ENCODE measurements at places on chromosomes 7 and 10.

- H3K27ac ChIP-seq, result no peak overlapping the region
- H3K27me3 ChIP-seq, result peaks cover under 1% of the 10 kb centered on the region
- H3K4me3 ChIP-seq, result no peak overlapping the region
- H3K4me1 ChIP-seq, result peaks cover 30% of the 10 kb centered on the region
- H3K36me3 ChIP-seq, result peaks cover 38% of the 10 kb centered on the region
Measured at GRCh38 chr10:80421707-80422536, 13.6 kb downstream of the PRXL2A start.

GRCh38 chr10:36581237-36581636 is 544.2 kb upstream of the ANKRD30A start:
- no peaks in the 10 kb centered on the region for H3K27me3 ChIP-seq
- no peak for DNase-seq
- H3K4me1 ChIP-seq, result no peaks in the 10 kb centered on the region

DNA sequence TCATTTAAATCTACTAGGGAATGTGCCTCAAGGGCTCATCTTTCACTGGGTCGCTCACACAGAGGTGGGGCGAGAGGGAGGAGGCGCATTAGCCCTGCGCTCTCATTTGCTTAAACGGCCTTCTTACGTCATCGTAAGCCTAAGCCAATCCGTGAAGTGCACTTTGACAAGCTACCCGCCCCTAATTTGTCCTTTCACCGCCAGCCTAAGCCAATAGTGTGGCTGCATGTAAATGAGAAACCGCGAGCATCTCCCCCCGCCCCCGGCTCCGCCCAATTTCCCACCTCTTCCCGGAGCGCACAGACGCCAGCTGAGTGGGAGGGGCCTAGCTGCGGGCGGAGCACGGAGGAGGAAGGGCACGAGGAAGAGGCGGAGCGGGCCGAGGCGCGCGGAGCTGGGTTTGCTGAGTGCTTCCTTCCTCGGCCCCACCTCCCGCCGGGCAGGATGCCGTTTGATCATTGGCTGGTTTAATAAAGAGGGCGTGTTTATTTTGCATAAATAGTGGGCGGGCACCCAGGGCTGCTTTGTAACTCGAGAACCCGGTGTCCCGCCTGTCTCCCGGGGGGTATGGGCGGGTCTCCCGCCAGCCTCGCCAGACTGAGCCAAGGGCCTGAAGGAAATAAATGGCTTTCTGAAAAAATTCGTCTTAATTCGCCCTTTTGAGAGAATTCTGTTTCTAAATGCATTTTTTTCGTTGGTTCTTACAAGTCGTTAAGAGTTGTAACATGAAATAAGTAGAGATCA is 289.6 kb upstream of the NFE2L3 start:
- peak; percentile 100 for DNase-seq
- H3K27ac ChIP-seq, result no peak overlapping the region
- peak overlapping the region; percentile 32 for H3K4me3 ChIP-seq
- peaks cover 61% of the 10 kb centered on the region for H3K4me1 ChIP-seq
- no peaks in the 10 kb centered on the region for H3K36me3 ChIP-seq

GRCh38 chr10:28785018-28785417 is 107.7 kb downstream of the BAMBI start:
- H3K27me3 ChIP-seq, result peaks cover 26% of the 10 kb centered on the region
- no peaks in the 10 kb centered on the region for H3K36me3 ChIP-seq
- no peak overlapping the region for H3K27ac ChIP-seq
- H3K4me3 ChIP-seq, result no peak overlapping the region

- H3K27ac ChIP-seq, result peak overlapping the region; percentile 99
- no peaks in the 10 kb centered on the region for H3K27me3 ChIP-seq
- H3K4me3 ChIP-seq, result peak overlapping the region; percentile 99
- peaks cover 25% of the 10 kb centered on the region for H3K36me3 ChIP-seq
- no peak for DNase-seq
- peaks cover 37% of the 10 kb centered on the region for H3K4me1 ChIP-seq
Measured at GRCh38 chr10:68330852-68331454, 911 bp upstream of the HNRNPH3 start.

GRCh38 chr7:30169579-30169978 is 34.8 kb downstream of the MTURN start:
- no peaks in the 10 kb centered on the region for H3K36me3 ChIP-seq
- H3K4me3 ChIP-seq, result no peak overlapping the region

DNA sequence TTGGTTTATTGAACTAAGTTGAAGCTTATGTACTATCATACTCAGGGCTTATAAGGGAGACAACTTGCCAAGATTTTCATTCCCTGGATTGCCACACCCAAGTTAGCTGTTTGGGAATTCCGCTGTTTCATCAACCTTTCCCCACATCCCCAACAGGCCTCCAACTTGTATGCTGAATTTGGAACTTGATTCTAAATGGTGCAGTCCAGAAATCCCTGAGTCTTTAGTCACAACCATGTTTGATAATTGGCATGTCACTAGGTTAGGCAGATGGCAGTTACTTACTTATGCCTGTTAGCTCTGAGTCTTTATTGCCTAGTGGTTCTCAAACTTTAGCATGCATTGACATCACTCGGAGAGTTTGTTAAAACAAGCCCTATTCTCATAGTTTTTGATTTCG is 135.4 kb upstream of the PRPS1L1 start:
- H3K27ac ChIP-seq, result no peak overlapping the region
- no peaks in the 10 kb centered on the region for H3K36me3 ChIP-seq
- DNase-seq, result no peak
- no peak overlapping the region for H3K4me3 ChIP-seq
- no peaks in the 10 kb centered on the region for H3K27me3 ChIP-seq
- no peaks in the 10 kb centered on the region for H3K4me1 ChIP-seq

GRCh38 chr10:85008488-85009184 is 680.2 kb downstream of the CCSER2 start:
- no peaks in the 10 kb centered on the region for H3K27me3 ChIP-seq
- H3K4me1 ChIP-seq, result no peaks in the 10 kb centered on the region
- DNase-seq, result no peak
- H3K4me3 ChIP-seq, result no peak overlapping the region

GRCh38 chr7:100090527-100091410 is 2.0 kb downstream of the COPS6 start:
- DNase-seq, result no peak
- peak overlapping the region; percentile 93 for H3K4me3 ChIP-seq
- H3K27me3 ChIP-seq, result no peaks in the 10 kb centered on the region
- peaks cover 11% of the 10 kb centered on the region for H3K4me1 ChIP-seq
- peaks cover 56% of the 10 kb centered on the region for H3K36me3 ChIP-seq

- no peak for DNase-seq
- H3K4me3 ChIP-seq, result no peak overlapping the region
- H3K36me3 ChIP-seq, result peaks cover 35% of the 10 kb centered on the region
- H3K27ac ChIP-seq, result peak overlapping the region; percentile 92
- no peaks in the 10 kb centered on the region for H3K27me3 ChIP-seq
Measured at GRCh38 chr10:86888585-86889381, 68.6 kb downstream of the MMRN2 start.

- DNase-seq, result no peak
- H3K36me3 ChIP-seq, result no peaks in the 10 kb centered on the region
- H3K4me1 ChIP-seq, result peaks cover 7% of the 10 kb centered on the region
Measured at GRCh38 chr7:93115796-93116195, 2.0 kb downstream of the SAMD9 start.

DNA sequence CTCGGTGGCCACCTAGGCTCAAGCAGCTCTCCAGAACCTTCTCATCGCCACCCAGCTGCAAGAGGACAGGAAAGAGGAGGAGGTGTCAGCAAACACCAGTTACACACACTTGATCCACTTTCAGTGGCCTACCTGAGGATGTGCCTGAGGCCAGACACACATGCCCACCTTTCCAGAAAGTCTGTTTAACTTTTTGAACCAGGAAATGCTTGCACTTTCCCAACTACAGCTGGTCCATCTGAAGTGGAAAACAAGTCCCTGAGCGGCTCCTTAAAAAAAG is 15.7 kb upstream of the CYREN start:
- H3K27ac ChIP-seq, result no peak overlapping the region
- no peaks in the 10 kb centered on the region for H3K4me1 ChIP-seq
- peaks cover 51% of the 10 kb centered on the region for H3K36me3 ChIP-seq
- H3K4me3 ChIP-seq, result no peak overlapping the region
- H3K27me3 ChIP-seq, result no peaks in the 10 kb centered on the region

GRCh38 chr10:97676770-97677581 is 10.1 kb downstream of the AVPI1 start:
- H3K4me1 ChIP-seq, result no peaks in the 10 kb centered on the region
- H3K36me3 ChIP-seq, result peaks cover 21% of the 10 kb centered on the region
- H3K27me3 ChIP-seq, result no peaks in the 10 kb centered on the region
- DNase-seq, result peak; percentile 48

- peaks cover 13% of the 10 kb centered on the region for H3K4me1 ChIP-seq
- H3K36me3 ChIP-seq, result no peaks in the 10 kb centered on the region
- no peaks in the 10 kb centered on the region for H3K27me3 ChIP-seq
- no peak overlapping the region for H3K4me3 ChIP-seq
- no peak overlapping the region for H3K27ac ChIP-seq
Measured at GRCh38 chr10:60434418-60435046, 44.9 kb upstream of the ANK3 start.

DNA sequence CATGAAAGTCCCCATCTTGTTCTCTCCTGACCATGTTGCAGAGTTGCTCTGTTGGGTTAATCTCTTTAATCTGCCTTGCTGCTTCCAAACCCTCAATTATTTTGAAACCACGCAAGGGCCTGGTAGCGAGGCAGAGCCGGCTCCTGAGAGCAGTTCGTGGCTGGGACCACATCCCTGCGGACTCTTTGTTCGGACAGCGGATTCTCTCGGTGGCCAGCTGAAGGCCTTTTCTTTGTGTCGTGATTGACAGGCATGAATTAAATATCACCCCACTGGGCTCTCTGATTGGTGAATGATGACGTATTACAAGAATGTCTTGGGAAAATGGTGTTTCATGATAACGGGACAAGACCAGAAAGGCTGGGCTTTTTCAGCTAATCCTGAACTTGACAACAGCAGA is 66.9 kb upstream of the ARHGAP21 start:
- no peak overlapping the region for H3K27ac ChIP-seq
- DNase-seq, result no peak
- no peaks in the 10 kb centered on the region for H3K27me3 ChIP-seq

DNA sequence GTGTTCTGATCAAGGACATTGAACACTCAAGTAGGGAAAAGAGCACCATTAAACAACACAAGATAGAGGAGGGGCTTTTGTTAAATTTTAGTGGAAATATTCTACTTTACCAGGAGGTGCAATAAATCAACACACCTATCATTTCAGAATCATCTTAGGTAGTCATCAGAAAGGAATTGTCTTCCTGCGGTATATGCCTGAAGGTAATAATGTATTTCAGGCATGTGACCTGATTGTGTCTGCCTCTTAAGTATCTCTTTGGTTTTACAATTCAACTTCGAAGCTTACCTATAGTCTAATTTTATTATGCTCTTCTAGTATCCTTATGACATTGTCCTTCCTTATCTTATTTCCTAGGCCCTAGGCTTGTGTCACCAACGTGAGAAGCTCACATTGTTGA is 58.6 kb upstream of the LAMB4 start:
- no peak overlapping the region for H3K27ac ChIP-seq
- peaks cover 12% of the 10 kb centered on the region for H3K4me1 ChIP-seq
- H3K27me3 ChIP-seq, result no peaks in the 10 kb centered on the region
- no peak overlapping the region for H3K4me3 ChIP-seq
- H3K36me3 ChIP-seq, result peaks cover 14% of the 10 kb centered on the region
- no peak for DNase-seq

DNA sequence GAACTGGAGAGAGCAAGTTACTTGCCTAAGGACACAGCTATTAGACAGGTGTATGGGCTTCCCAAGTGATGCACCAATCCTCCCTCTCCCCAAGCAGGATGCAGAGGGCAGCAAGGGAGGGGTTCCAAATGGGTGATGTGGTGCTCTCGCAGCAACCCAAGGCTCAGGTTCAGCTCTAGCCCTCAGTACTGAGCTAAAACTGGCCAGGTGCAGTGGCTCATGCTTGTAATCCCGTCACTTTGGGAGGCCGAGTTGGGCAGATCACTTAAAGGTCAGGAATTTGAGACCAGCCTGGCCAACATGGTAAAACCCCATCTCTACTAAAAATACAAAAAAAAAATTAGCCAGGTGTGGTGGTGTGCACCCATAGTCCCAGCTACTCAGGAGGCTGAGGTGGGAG is 40.7 kb downstream of the GPRIN2 start:
- no peak overlapping the region for H3K4me3 ChIP-seq
- no peaks in the 10 kb centered on the region for H3K27me3 ChIP-seq
- H3K36me3 ChIP-seq, result no peaks in the 10 kb centered on the region
- H3K27ac ChIP-seq, result no peak overlapping the region

- no peaks in the 10 kb centered on the region for H3K27me3 ChIP-seq
- peaks cover 41% of the 10 kb centered on the region for H3K4me1 ChIP-seq
- DNase-seq, result no peak
- peak overlapping the region; percentile 63 for H3K27ac ChIP-seq
Measured at GRCh38 chr10:113067501-113067900, 117.5 kb downstream of the TCF7L2 start.

- H3K4me3 ChIP-seq, result no peak overlapping the region
- H3K27me3 ChIP-seq, result no peaks in the 10 kb centered on the region
- no peak overlapping the region for H3K27ac ChIP-seq
- no peaks in the 10 kb centered on the region for H3K4me1 ChIP-seq
- no peaks in the 10 kb centered on the region for H3K36me3 ChIP-seq
Measured at GRCh38 chr7:112540839-112541577, 60.2 kb downstream of the LSMEM1 start.

DNA sequence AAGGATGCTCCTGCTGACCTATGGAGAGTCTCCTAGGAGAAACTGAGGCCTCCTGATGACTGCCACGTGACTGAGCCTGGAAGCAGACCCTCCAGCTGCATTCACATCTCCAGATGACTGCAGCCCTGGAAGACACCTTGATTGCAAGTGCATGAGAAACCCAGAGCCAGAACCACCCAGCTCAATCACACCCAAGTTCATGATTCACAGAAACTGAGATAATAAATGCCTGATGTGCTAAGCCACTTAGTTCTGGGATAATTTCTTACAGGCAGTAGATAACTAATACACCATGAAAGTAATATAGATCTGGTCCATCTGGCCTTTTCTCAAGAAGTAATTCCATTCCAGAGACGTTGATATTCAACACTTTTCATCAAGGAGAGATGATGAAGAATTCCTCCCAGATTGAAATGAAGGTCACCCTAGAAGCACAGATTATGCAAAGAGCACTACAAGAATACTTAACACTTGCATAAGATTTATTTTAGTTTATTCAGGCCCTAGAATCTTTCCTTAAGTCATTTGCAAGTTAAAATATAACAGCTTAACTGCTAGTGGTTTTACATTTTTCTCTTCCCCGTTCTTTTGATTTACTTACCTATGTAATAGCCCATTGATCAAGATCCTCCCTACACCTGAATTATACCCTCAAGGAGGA is 208.2 kb upstream of the INHBA start:
- peaks cover 5% of the 10 kb centered on the region for H3K36me3 ChIP-seq
- no peak overlapping the region for H3K4me3 ChIP-seq
- H3K27ac ChIP-seq, result no peak overlapping the region
- no peaks in the 10 kb centered on the region for H3K27me3 ChIP-seq

GRCh38 chr10:74925291-74925690 is 98.9 kb downstream of the KAT6B start:
- peaks cover 41% of the 10 kb centered on the region for H3K4me1 ChIP-seq
- peaks cover 2% of the 10 kb centered on the region for H3K36me3 ChIP-seq

DNA sequence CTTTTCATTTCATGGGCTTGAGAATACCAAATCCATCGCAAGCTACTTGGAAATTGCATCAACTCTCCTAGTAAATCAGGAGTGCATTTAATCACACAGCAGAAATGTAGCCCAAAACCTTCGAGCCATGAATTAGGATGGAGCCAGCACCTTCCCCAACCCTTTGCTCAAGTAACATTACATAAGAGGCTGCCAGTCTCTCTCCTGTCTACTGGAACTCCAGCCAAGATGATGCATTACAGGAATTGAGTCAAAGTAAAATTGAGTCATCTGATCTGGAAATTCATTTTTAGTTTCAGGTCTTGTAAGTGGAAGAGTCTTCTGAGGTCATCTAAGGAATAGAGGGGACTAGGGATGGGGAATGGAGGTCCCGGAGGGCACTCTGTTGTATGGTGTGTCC is 69.7 kb upstream of the FHIP2A start:
- H3K4me3 ChIP-seq, result no peak overlapping the region
- no peak for DNase-seq
- no peaks in the 10 kb centered on the region for H3K27me3 ChIP-seq
- no peaks in the 10 kb centered on the region for H3K36me3 ChIP-seq

Data from WTC11 (cell line).